ENCODE measurements at places on chromosomes 2 and 18. TPM values are rescaled to one million over a fixed set of nuclear protein-coding genes. Genes with fewer than 3 reads are reported as not detected.

Gene POTEC
- polyA plus RNA-seq: not detected

- no peak for DNase-seq
Observed at GRCh38 chr2:24482972-24483300, 8.1 kb upstream of the NCOA1 start.

GRCh38 chr18:4096486-4096885 is 358.6 kb downstream of the DLGAP1 start:
- no peak for DNase-seq

GRCh38 chr2:26576565-26577441 is 64.4 kb downstream of the CIB4 start:
- no peak for DNase-seq

GRCh38 chr2:105853354-105854088 is 108.8 kb downstream of the NCK2 start:
- DNase-seq: no peak

GRCh38 chr2:178256382-178257042 is 62.2 kb downstream of the OSBPL6 start:
- no peak for DNase-seq

- DNase-seq: no peak
Observed at GRCh38 chr2:231554748-231555545, 24.7 kb upstream of the NMUR1 start.

Gene AKAIN1
- polyA plus RNA-seq: not detected

Gene ST6GAL2
- 0.58 TPM for polyA plus RNA-seq

Gene AMER3
- polyA plus RNA-seq: 0.03 TPM

Gene MROH2A
- 0.02 TPM for polyA plus RNA-seq

Gene ZAP70
- polyA plus RNA-seq: 0.08 TPM

Gene TAF1B
- 8.3 TPM for polyA plus RNA-seq

DNA sequence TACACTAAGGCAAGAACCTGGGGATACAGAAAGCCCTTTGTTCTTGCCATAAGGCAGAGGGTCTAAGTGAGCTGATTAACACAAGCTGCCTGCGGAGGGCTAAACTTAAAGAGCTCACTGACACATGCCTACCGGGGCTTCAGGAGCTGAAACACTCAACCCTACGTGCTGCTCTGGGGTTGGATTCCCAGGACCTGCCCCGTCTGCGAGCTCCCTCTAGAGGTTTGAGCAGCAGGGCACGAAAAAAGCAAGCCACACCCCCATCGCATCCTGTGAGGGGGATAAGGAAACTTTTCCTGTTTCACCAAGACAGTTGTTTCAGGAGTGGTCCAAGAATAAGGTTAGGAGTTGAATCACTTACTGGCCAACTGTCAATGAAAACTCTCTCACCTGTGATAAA is 562.1 kb downstream of the TMX3 start:
- no peak for DNase-seq

DNA sequence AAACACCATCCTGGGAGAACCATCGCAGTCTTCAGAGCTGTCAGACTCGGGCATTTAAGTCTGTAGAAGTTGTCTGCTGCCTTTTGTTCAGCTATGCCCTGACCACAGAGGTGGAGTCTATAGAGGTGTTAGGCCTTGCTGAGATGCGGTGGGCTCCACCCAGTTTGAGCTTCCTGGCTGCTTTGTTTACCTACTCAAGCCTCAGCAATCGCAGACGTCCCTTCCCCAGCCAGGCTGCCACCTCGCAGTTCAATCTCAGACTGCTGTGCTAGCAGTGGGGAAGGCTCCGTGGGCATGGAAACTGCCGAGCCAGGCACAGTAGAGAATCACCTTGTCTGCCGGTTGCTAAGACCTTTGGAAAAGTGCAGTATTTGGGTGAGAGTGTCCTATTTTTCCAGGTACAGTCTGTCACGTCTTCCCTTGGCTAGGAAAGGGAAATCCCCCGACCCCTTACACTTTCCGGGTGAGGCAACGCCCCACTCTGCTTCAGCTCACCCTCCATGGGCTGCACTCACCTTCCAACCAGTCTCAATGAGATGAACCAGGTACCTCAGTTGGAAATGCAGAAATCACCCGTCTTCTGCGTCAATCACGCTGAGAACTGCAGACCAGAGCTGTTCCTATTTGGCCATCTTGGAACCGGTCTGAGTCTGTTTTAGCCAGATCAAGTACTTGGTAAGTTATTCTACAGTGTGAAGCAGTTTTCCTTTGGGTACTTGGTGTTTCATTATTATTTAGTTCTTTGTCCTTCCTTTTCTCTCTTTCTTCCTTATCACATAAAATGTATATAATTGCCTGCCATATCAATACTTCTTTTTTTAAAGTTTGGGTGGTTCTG is 71.5 kb downstream of the CDC42EP3 start:
- DNase-seq: no peak

Gene CRYBA2
- not detected for polyA plus RNA-seq

- DNase-seq: peak; percentile 58
Observed at GRCh38 chr2:20212459-20212870, 12.5 kb downstream of the SDC1 start.

- DNase-seq: no peak
Observed at GRCh38 chr2:144999071-144999875, 479.4 kb upstream of the ZEB2 start.

Gene LRRFIP1
- 47.3 TPM for polyA plus RNA-seq

DNA sequence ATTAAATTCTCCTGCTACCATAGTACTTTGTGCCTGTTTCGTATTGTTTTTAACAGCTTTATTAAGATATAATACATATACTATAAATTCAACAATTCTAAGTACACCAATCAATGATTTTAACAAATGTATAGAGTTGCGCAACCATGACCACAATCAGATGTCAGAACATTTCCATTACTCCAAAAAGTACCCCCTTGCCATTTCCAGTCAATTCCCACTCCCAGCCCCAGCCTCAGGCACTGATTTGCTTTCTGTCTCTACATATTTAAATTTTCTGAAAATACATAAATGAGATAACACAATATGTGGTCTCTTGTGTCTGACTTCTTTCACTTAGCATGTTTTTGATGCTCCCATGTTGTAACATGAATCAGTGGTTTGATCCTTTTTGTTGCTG is 193.9 kb downstream of the FIGN start:
- DNase-seq: no peak

DNA sequence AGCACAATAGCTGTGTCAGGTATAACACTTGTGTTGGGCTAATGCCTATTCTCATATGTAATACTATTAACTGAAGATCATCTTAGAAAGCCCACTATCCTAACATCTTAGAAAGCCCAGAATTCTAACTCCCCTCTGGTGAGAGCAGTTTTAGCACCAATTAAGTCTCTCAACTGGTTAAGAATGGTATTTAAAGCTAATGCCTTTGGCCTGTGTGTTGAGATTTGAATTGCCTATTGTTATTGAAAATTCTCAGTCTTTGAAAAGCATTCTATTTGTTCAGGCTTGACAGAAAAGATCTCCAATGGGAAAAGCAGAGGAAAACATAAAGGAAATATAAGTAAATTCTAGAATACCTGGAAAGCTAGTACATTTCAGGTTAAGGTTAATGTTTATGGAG is 352.5 kb downstream of the ARHGAP15 start:
- no peak for DNase-seq

GRCh38 chr2:76895469-76895868 is 626.7 kb downstream of the LRRTM4 start:
- no peak for DNase-seq

DNA sequence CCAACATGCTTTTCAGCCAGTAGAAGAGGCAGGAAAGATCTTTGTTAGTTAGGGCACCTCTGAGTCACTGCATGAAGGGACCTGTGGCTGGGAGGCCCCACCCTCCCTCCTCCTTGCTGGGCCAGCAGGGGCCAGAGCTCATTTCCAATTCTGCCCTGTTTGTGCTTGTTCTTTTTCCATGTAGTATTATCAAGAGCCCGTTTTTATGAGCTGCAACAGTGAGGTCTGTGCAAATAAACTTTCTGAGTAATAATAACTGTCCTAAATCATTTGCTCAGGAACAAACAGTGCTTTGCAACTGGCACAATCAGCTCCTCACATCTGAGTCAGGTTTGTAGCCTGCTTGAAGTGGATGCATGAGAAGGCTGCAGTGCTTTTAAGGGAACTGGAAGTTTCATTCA is 128.0 kb downstream of the ARL4C start:
- DNase-seq: no peak

Gene SFTPB
- not detected for polyA plus RNA-seq

DNA sequence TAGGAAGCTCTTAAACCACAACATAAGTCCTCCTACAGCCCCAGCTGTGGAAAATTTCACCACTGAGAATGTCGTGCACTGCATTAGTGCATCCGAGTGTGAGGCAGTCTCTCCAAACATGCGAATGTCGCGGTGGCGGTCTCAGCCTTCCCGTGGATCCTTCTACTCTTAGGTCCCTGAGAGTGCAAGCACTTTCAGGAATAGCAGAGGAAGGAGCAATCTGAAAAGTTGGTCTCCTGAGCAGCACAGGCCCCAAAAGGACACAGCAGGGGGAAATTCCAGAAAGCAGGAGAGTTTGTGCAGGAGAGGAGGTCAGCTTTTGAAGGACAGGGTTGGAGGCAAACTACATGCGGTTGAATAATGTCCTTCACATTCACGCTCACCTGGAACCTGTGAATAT is 440.5 kb upstream of the SMIM21 start:
- no peak for DNase-seq

Gene ATG4B
- polyA plus RNA-seq: 107 TPM
